ENCODE measurements at places on chromosomes 12 and 14.

- DNase-seq = no peak
Observed at GRCh38 chr12:28905220-28905955, 243.7 kb upstream of the FAR2 start.

GRCh38 chr12:31929027-31929526 lies 30.1 kb upstream of the RESF1 start:
- DNase-seq = no peak

GRCh38 chr14:105489542-105490266 lies 1.3 kb upstream of the TEDC1 start:
- peak; percentile 80 for DNase-seq

GRCh38 chr12:6029401-6029800 lies 84.3 kb upstream of the ANO2 start:
- no peak for DNase-seq

DNA sequence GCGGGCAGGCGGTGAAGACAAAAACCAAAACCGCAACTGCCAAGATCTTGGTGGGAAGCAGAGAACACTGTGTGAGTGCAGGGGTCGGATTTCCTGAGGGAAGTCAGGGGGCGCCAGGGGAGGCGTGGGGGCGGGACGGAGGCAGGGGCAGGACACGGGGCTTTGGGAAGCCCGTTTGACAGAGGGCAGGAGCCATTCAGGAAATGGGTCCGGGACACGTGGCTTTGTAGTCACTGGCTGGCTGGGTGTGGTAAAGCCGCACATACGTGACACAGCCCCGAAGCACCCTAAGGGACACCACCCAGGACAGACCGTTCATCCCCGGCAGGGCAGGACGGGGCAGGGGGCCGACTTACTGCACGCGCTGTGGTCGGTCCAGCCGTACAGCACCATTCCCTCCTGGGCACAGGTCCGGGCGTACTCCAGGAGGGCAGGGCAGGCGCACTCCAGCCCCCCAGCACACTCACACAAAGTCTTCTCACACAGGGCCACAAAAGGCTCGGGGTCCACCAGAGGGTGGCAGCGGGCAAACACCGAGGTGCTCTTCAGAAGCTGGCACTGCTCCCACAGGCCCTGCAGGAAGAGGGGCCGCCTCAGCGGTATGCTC lies 49.4 kb downstream of the VWF start:
- DNase-seq = peak; percentile 42
